Vagina (tissue), 2 donors: ENCODE measurements at places on chromosomes 4 and X. TPM values are rescaled to one million over a fixed set of nuclear protein-coding genes. Genes with fewer than 3 reads are reported as not detected.

The GRID2 gene
- total RNA-seq = not detected

The ART3 gene
- total RNA-seq = 0.74 TPM

DNA sequence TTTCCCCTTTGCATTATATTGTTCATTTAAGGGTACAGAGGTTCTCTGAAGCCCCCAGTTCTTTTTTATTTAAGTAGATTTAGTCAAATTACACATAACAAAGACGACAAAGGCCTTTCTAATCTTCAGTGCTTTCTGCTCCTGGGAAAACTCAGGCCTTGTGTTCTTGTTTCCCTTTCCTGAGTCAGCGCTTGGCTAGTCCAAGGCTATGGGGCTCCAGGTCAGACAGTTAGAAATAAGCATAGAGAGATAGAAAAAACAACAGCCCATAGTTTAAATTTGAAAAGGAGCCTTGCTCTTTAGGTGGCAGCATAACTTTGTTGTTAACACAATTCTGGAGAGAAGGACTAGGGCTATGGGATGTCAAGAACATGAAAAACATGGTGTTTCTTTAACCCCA is 97.3 kb downstream of the PPP1R2C start:
- H3K4me3 ChIP-seq = no peak overlapping the region
- H3K27me3 ChIP-seq = no peaks in the 10 kb centered on the region
- H3K4me1 ChIP-seq = no peaks in the 10 kb centered on the region
- no peaks in the 10 kb centered on the region for H3K36me3 ChIP-seq
- no peak overlapping the region for H3K27ac ChIP-seq
- DNase-seq = no peak

The MTCP1 gene
- total RNA-seq = 6.9 TPM

DNA sequence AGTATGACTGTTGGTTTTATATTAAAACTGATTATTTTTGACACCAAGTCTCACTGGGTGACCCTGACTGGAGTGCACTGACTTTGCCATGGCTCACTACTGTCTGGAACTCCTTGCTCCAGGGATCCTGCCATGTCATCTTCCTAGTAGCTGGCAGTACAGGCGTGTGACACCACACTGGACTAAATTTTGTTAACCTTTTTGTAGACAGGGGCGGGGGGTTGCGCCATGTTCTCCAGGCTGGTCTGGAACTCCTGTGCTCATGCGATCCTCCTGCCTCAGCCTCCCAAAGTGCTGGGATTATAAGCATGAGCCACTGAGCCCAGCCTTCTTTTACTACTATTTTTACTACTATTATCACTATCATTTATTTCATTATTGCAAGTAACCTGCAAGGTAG is 8.9 kb downstream of the XAGE1A start:
- DNase-seq = no peak
- H3K27ac ChIP-seq = no peak overlapping the region
- H3K4me1 ChIP-seq = no peaks in the 10 kb centered on the region
- H3K4me3 ChIP-seq = no peak overlapping the region
